GM23248 (cell line): ENCODE measurements at places on chromosomes 11 and 22. TPM values are rescaled to one million over a fixed set of nuclear protein-coding genes. Genes with fewer than 3 reads are reported as not detected.
A peak's percentile ranks its signal among the peaks of the same experiment; 100 is the strongest.

GRCh38 chr22:20094197-20094807 lies 14.3 kb downstream of the DGCR8 start:
- H3K27ac ChIP-seq: no peak overlapping the region
- peaks cover 66% of the 10 kb centered on the region for H3K36me3 ChIP-seq
- H3K4me1 ChIP-seq: peaks cover 9% of the 10 kb centered on the region
- H3K27me3 ChIP-seq: no peaks in the 10 kb centered on the region
- no peak for DNase-seq

DNA sequence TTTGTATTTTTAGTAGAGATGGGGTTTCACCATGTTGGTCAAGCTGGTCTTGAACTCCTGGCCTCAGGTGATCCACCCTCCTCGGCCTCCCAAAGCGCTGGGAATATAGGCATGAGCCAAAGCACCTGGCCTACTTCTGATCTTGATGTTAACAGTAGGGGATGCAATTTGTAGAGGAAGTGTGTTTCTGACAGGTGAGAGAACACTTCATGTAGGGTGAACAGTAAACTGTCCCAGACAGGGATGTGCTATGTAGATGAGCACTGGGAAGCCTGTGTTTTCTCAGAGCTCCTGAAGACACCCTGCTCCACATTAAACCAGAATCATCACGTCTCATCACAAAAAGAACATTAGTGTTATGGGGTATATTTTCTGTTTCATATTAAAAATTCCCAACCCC lies 45.1 kb downstream of the UBASH3B start:
- H3K27me3 ChIP-seq: no peaks in the 10 kb centered on the region
- H3K4me1 ChIP-seq: peaks cover 8% of the 10 kb centered on the region
- H3K27ac ChIP-seq: no peak overlapping the region
- DNase-seq: no peak

GRCh38 chr11:81989093-81989492 lies 744.6 kb downstream of the FAM181B start:
- H3K27me3 ChIP-seq: no peaks in the 10 kb centered on the region
- H3K4me3 ChIP-seq: no peak overlapping the region
- no peaks in the 10 kb centered on the region for H3K4me1 ChIP-seq
- peak; percentile 45 for DNase-seq
- no peak overlapping the region for H3K27ac ChIP-seq

GRCh38 chr22:47835726-47836125 lies 1073.3 kb downstream of the TBC1D22A start:
- no peak overlapping the region for H3K4me3 ChIP-seq
- peak overlapping the region; percentile 43; the same call in 1 of the 2 replicates for H3K27ac ChIP-seq
- no peaks in the 10 kb centered on the region for H3K27me3 ChIP-seq
- peak; percentile 81 for DNase-seq
- H3K4me1 ChIP-seq: 0 out of 2 replicates have a peak, but pooled peaks cover 4% of the 10 kb centered on the region
- H3K36me3 ChIP-seq: no peaks in the 10 kb centered on the region

DNA sequence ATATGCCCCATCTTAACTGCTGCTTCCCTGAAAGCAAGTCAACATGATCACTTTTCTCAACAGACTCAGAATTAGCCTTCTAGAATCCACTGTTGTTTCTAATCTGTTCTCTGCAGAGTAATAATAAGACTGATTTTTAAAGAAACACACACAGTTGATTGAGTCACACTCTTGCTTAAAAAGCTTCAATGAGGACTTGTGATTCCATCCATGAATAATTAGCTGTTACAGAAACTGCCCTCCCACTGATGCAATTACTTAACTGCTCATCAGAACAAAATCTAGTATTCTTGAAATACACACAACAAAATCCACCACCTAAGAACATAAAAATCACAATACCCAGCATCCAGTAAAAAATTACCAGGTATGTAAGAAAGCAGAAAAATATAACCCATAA lies 100.5 kb upstream of the TIMP3 start:
- H3K4me1 ChIP-seq: peaks cover 45% of the 10 kb centered on the region
- peak overlapping the region; percentile 74 for H3K27ac ChIP-seq
- no peaks in the 10 kb centered on the region for H3K36me3 ChIP-seq

- peak; percentile 20 for DNase-seq
- peak overlapping the region; percentile 71 for H3K4me3 ChIP-seq
- peaks cover 9% of the 10 kb centered on the region for H3K4me1 ChIP-seq
- no peak overlapping the region for H3K27ac ChIP-seq
- H3K27me3 ChIP-seq: no peaks in the 10 kb centered on the region
- no peaks in the 10 kb centered on the region for H3K36me3 ChIP-seq
These were observed 718 bp downstream of the FADS2 start for GRCh38 chr11:61828629-61829407.

GRCh38 chr22:37069319-37069718 lies 17.8 kb downstream of the KCTD17 start:
- H3K4me3 ChIP-seq: no peak overlapping the region
- no peaks in the 10 kb centered on the region for H3K4me1 ChIP-seq
- peaks cover 22% of the 10 kb centered on the region for H3K27me3 ChIP-seq
- peak; percentile 26 for DNase-seq
- no peak overlapping the region for H3K27ac ChIP-seq

DNA sequence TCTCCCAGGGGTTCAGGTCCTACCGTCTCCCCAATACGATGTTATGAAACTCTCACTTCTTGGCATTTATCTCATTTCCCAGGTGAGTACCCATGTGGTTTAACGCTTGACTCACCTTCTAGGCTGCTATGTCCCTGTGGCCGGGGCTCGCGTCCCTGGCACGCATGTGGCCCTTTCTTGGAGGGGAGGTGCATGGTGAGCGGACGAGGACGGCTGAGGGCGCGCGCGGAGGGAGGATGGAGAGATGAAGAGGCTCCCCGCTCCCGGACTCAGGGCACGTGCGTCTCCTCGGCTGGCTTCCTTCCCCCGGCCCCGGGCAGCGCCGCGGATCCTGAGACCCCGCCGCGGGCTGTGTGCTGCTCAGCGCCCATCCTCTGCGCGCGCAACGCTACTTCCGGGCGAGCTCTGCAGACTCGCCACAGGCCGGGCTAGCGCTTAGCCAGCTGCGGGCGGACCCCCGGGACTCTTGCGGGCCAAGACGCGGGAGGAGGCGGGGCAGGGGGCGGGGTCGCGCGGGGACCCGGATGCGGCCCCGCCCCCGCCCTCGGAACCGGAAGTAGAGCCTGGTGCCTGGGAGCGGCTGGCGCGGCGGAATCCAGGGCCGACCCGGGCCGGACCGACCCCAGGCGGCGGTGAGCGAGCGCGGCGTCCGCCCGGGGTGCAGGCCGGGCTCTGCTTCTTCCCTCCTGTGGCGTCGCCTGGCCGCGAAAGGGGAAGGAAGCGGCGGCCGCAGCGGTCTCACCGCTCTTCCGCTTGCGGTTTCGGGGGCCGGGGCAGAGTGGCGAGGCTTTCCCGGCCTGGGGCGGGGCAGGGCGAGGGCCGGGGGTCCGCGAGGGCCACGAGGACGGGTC lies at the start of gene CTTN:
Gene CTTN, plus strand, starts transcription at position 547 of the 851 bp plus-strand sequence. CDS start 8,769 bp downstream, outside the sequence.
- DNase-seq: peak; percentile 90
- H3K36me3 ChIP-seq: no peaks in the 10 kb centered on the region
- peaks cover 24% of the 10 kb centered on the region for H3K4me1 ChIP-seq
- H3K27ac ChIP-seq: peak within 1 kb of the TSS; percentile 96
- H3K27me3 ChIP-seq: no peaks in the 10 kb centered on the region

GRCh38 chr22:46583571-46583970 lies 36.6 kb upstream of the GRAMD4 start:
- no peaks in the 10 kb centered on the region for H3K4me1 ChIP-seq
- no peaks in the 10 kb centered on the region for H3K27me3 ChIP-seq
- H3K36me3 ChIP-seq: no peaks in the 10 kb centered on the region
- DNase-seq: no peak

DNA sequence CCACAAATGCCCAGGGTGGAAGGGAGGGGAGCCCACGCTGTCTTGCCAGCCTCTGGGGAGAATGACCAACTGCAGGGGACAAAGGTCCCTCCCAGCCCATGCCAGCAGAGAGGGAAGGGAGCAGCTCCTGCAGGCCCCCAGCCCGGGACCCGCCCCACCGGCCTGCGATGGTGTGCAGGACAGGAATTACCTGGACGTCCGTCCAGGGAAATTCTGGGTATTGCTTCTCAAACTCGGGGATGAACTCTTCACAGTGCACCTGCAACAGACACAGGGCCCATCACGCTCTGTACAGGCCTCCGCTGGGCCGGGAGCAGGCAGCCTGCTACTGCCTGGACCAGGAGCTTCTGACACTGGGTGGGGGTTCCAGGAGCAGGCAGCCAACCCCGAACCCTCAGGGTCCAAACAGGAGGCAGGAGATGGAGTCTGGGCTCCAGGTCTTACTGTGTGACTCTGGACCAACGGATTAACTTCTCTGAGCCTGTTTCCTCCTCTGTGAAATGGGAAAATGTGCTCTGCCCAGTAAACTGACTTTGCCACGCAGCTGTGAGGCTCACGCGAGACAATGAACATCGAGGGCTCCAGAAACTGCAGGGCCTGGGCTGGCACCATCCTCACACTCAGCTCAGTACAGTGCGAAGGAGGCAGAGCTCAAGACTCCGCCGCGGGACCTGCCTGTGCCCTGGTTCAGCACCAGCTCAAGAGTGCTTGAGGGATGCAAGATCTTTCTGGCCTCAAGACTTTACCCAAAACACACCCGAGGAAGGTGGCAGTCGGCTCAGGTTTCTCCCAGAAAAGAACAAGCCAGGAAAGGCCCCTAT lies 17.4 kb downstream of the TTLL12 start:
- H3K27me3 ChIP-seq: no peaks in the 10 kb centered on the region
- no peaks in the 10 kb centered on the region for H3K4me1 ChIP-seq
- no peak overlapping the region for H3K27ac ChIP-seq

DNA sequence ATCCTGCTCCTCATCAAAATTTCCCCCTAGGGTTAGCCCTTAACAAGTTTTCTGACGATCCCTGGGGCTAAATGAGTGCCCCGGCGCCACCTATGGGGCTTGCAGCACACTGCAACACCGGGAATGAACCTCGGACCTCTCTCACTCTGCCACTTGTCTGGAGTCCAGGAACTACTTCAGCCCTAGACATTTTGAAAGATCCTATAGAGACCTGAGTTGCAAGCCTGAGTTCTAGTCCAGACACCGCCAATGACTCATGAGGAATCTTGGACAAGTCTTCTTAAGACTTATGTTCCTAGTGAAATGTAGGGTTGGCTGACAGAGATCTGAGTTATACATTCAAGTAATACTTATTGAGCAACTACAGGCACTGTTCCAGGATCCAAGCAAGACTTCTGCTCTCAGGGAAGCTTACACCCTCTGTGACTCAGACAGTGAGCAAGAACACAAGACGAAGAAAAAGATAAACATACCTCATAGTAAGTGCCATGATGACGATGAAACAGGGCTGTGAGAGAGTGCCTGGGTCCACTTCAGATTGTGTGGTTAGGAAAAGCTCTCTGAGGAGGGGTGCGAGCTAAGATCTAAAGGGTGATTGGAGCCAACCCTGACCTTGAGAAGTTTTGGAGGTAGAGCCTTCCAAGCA lies 10.2 kb upstream of the STK33 start:
- H3K4me1 ChIP-seq: peaks cover 11% of the 10 kb centered on the region
- no peak overlapping the region for H3K4me3 ChIP-seq
- H3K27me3 ChIP-seq: no peaks in the 10 kb centered on the region
- no peaks in the 10 kb centered on the region for H3K36me3 ChIP-seq
- DNase-seq: peak; percentile 100

GRCh38 chr11:19816817-19817216 lies 104.2 kb downstream of the NAV2 start:
- no peaks in the 10 kb centered on the region for H3K36me3 ChIP-seq
- DNase-seq: no peak
- H3K27ac ChIP-seq: no peak overlapping the region
- peaks cover 12% of the 10 kb centered on the region for H3K4me1 ChIP-seq
- H3K27me3 ChIP-seq: no peaks in the 10 kb centered on the region

- H3K27me3 ChIP-seq: no peaks in the 10 kb centered on the region
- DNase-seq: no peak
- H3K36me3 ChIP-seq: no peaks in the 10 kb centered on the region
- H3K4me3 ChIP-seq: no peak overlapping the region
These were observed 44.8 kb upstream of the ISX start for GRCh38 chr22:35021161-35021560.

DNA sequence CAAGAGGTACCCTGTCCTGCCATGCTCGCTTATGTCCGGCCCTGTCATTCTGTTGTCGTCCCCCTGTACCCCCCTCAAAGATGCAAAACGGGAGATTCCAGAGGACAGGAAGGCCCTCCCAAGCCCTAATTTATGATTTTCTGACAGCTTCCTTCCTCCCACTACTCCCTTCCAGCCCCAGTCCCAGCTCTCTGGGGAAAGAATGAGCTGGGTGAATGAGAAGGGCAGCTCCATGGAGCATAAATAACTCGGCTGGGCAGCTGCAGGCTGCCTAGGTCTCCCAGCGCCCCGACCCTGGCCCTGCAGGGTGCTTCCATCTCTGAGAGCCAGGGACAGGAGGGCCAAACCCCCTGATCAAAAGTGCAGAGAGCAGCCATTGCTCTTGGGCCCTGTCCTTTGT lies 3.9 kb upstream of the EMID1 start:
- no peaks in the 10 kb centered on the region for H3K36me3 ChIP-seq
- no peak for DNase-seq
- H3K27me3 ChIP-seq: peaks cover 20% of the 10 kb centered on the region

- no peaks in the 10 kb centered on the region for H3K27me3 ChIP-seq
- no peak for DNase-seq
- no peak overlapping the region for H3K4me3 ChIP-seq
- no peak overlapping the region for H3K27ac ChIP-seq
- H3K36me3 ChIP-seq: no peaks in the 10 kb centered on the region
- no peaks in the 10 kb centered on the region for H3K4me1 ChIP-seq
These were observed 143.2 kb downstream of the OPCML start for GRCh38 chr11:133388975-133389568.

DNA sequence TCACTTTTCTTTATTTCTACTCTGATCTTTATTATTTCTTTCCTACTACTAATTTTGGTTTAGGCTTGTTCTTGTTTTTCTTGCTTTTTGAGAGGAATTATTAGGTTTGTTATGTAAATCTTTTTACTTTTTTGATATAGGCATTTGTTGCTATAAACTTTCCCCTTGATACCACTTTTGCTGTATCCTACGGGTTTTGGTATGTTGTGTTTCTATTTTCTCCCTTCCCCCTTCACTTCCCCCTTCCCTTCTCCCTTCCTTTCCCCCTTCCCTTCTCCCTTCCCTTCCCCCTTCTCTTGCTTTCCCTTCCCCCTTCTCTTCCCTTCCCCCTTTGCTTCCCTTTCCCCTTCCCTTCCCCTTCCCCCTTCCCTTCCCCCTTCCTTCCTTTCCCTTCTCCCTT lies 529.6 kb downstream of the RAB38 start:
- no peak for DNase-seq
- H3K4me1 ChIP-seq: no peaks in the 10 kb centered on the region
- no peaks in the 10 kb centered on the region for H3K27me3 ChIP-seq

GRCh38 chr22:38844315-38845003 lies 631 bp upstream of the NPTXR start:
- H3K27me3 ChIP-seq: no peaks in the 10 kb centered on the region; the same call in 1 of the 2 replicates
- H3K4me3 ChIP-seq: peak overlapping the region; percentile 58
- no peaks in the 10 kb centered on the region for H3K36me3 ChIP-seq
- DNase-seq: no peak

GRCh38 chr11:95100856-95101507 lies 11.3 kb downstream of the ENDOD1 start:
- H3K4me1 ChIP-seq: peaks cover 9% of the 10 kb centered on the region
- H3K4me3 ChIP-seq: no peak overlapping the region
- H3K27me3 ChIP-seq: no peaks in the 10 kb centered on the region
- DNase-seq: no peak

GRCh38 chr11:77502346-77502905 lies 28.5 kb upstream of the PAK1 start:
- DNase-seq: peak; percentile 23
- H3K36me3 ChIP-seq: no peaks in the 10 kb centered on the region
- no peak overlapping the region for H3K4me3 ChIP-seq
- no peaks in the 10 kb centered on the region; the same call in 1 of the 2 replicates for H3K27me3 ChIP-seq

GRCh38 chr11:122706291-122707088 lies 51.0 kb downstream of the UBASH3B start:
- peaks cover 54% of the 10 kb centered on the region for H3K4me1 ChIP-seq
- no peaks in the 10 kb centered on the region for H3K27me3 ChIP-seq
- H3K4me3 ChIP-seq: no peak overlapping the region
- DNase-seq: peak; percentile 90

OR51B4 gene
- total RNA-seq: not detected in 2 replicates

OR6T1 gene
- not detected in 2 replicates for total RNA-seq

EXPH5 gene
- 0.13 TPM in 1 of 2 replicates, not detected in the other for total RNA-seq

APOC3 gene
- not detected in 2 replicates for total RNA-seq

DRAP1 gene
- 223 and 307 TPM in 2 replicates for total RNA-seq

ESAM gene
- total RNA-seq: not detected in 2 replicates
